A172 (cell line): ENCODE measurements at places on chromosomes 7 and 10.

GRCh38 chr10:690372-691161 lies 1.1 kb upstream of the DIP2C start:
- DNase-seq = no peak

GRCh38 chr7:35253460-35253709 lies 515 bp downstream of the TBX20 start:
- no peak for DNase-seq

DNA sequence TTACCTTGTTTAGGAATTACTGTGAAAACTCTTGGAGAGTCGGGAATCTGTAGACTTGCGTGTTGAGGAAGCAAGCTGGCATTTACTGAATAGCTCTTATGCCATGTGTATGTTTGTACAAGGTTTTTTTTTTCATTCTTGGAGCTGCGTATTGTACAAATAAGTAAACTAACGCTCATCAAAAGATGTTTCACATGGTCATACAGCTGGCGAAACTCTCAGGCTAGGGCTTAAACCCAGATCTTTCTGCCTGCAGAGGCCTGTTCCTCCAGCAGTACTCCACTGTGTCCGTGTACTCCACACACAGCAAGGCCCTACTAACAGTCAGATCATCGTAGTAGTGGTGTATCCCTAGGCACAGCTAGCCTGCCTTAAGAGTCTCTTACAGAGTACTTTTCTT lies 7.4 kb downstream of the EDRF1 start:
- DNase-seq = no peak

DNA sequence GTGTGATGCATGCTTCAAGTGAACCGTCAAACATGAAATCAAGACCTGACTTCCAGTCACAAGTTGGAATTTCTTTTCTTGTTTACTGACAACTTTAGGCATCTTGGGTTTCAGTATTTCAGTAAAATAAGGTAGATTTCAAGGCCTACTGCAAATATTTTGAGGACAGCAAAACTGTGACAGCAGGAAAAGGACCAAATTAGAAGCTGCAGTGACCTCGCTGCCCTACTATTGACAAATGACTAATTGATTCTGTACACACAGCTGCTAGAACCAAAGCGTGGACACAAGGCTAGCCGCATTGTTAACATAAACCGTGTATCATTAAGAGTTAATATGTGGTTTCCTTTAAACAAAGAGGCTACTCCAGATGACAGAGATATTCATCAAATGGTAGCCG lies 105.7 kb upstream of the SEC61G start:
- DNase-seq = no peak

- no peak for DNase-seq
Measured at GRCh38 chr7:52352013-52352981, 683.1 kb upstream of the POM121L12 start.

DNA sequence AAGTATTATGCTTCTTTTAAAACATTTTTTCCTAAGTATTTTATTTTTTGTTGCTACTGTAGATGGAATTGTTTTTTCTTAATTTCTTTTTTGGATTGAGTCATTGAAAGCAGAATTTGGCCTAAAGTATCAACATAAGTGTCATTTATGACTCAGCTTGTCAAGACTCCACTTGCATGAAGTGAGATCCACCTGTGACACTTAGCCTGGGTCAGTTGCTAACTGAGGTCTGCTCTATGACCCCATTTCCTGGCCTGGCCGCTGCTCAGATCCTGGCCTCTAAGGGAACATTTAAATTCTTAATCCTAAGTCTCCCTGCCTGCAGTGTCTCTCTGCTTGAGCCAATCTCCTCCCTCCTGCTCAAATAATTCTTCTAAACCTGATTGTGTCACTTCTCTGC lies 35.5 kb downstream of the TMEM270 start:
- DNase-seq = peak; percentile 70

DNA sequence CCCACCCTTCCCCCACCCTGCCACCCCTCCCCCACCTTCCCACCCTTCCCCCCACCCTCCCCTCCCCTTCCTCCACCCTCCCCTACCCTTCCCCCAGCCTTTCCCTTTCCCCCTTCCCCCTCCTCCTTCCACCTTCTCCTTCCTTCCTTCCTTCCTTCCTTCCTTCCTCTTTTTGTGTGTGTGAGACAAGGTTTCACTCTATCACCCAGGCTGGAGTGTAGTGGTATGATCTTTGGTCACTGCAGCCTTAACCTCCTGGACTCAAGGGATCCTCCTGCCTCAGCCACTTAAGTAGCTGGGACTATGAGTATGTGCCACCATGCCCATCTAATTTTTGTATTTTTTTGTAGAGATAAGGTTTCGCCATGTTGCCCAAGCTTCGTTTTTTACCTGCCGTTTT lies 35.2 kb downstream of the CYP17A1 start:
- no peak for DNase-seq

GRCh38 chr10:109886781-109887140 lies 36.5 kb downstream of the XPNPEP1 start:
- no peak for DNase-seq

DNA sequence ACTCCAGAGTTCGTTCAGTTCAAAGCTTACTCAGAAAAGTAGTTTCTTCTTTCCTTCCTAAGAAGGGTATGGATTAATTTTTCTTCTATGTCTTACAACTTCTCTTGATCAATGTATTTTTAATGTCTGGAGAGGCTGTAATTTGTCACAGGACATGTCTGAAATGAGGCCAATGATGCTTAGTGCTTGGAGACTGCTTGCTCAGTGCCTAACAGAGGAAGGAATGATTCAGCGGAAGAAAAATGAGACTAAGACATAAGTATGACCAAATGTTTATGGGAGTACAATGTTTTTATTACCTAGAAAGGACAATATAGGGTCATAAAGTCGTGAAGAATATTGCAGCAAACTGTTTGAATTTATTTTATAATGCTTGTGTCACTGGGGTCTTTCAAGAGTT lies 43.3 kb downstream of the GPR37 start:
- DNase-seq = no peak

GRCh38 chr10:122504610-122504950 lies 43.2 kb downstream of the HTRA1 start:
- DNase-seq = peak; percentile 75

GRCh38 chr10:55476129-55476528 lies 675.1 kb upstream of the PCDH15 start:
- no peak for DNase-seq

GRCh38 chr10:72308320-72308987 lies 34.7 kb downstream of the DDIT4 start:
- peak; percentile 92 for DNase-seq

DNA sequence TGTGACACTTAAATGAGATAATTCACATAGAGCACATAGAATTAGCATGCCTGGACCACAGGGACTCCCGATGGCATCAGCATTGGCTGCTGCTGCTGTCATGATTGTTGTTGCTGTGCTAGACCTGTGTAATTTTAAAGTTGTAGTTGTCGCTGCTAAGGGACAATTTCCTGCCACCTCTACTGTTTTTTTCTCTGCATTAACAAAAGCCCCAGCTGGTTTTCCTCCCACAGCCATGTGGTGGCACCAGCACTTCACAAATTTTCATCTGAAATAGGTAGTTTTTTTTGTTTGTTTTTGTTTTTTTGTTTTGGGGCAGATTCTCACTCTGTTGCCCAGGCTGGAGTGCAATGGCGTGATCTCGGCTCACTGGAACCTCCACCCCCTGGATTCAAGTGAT lies 25.4 kb upstream of the PRXL2A start:
- DNase-seq = peak; percentile 41

DNA sequence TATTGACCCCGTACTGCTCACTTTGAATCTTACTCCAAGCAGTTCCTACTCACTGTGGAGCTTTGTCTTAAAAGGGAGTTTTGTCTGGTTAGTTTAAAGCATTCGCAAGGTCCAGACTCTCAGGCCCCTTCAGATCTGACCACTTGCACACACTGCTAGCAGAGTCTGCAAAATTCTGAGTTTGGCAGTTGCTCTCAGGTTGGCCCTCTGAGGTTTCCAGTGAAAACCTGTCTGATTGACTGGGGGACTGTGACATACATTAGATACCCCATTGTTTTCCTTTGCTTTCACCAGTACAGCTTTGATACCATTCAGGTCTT lies 149.2 kb downstream of the XPNPEP1 start:
- no peak for DNase-seq

- no peak for DNase-seq
Measured at GRCh38 chr7:28149291-28150101, 31.1 kb downstream of the JAZF1 start.

DNA sequence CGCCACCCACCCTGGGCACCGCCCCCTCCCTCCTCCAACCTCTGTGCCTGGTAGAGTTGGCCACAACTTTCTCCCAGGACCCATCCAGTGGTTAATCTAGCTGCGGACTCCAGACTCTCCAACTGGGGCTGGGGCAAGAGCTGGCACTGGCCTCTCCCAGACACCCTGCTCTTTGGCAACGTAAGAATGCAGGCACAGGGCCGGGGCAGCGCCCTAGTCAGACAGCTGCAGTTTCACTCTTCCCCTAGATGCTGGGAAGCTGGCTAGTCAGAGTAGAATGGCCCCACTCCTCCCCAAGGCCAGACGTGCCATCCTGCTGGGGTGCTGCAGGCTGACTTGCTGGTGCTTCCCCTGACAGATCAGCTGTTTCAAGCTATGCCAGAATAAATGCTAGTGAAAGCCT lies 22.1 kb downstream of the HSPA12A start:
- peak; percentile 13 for DNase-seq

GRCh38 chr10:102523250-102524029 lies 19.7 kb downstream of the SUFU start:
- DNase-seq = no peak

GRCh38 chr7:2928613-2929311 lies 84.7 kb upstream of the GNA12 start:
- DNase-seq = no peak

- peak; percentile 49 for DNase-seq
Measured at GRCh38 chr7:51141451-51142003, 175.1 kb downstream of the COBL start.

DNA sequence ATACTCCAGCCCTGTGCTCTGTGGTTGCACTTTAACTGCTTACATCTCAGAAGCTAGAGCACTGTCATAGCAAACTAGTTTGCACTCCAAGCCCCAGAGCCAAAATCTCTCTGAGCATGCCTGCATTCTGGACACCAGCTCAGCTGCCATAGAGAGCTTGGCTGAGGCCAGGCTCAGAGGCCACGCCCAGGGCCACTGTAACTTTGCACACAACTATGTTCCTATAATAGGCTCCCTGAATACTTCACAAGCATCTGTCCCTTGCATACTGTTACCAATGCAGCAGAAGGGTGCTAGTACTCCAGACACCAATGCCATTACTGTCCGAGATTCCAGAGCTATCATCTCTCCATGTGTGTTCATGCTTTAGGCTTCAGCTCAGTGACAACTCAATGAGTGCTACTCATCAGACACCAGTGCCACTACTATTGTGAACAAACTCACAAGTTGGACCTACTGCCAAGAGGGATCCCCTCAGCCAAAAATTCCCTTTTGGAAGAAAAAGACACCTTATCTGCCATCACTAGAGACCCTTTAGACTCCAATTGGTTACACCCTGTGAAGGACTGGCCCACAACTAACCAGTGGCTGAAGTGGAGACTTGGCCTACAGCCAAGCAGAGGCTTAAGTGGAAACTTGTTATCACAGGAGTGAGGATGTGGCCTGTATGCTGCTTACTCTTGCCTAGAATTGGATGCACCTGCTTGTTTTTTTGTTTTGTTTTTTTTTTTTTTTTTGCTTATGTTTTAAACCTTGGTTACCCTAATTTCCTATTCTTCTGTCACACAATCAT lies 211.6 kb upstream of the MAGI2 start:
- DNase-seq = no peak

GRCh38 chr7:115600207-115600606 lies 430.4 kb downstream of the TFEC start:
- DNase-seq = no peak

DNA sequence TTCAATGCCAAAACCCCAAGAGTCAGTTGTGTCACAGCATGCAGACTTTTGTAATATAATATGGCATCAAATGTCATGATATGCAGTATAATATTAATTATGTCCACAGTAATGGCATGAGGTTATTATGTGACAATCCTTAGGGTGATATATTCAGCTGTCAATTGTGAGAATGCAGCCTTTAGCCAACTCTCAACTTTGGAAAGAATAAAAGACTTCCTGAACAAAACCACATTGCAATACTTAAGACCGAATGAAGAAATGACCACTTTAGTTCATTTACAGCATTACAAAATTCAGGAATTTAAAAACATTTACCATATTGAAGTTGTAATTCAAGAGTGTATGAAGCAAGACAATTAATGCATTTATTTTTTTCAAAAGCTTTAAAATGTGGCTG lies 45.4 kb downstream of the CPVL start:
- no peak for DNase-seq

DNA sequence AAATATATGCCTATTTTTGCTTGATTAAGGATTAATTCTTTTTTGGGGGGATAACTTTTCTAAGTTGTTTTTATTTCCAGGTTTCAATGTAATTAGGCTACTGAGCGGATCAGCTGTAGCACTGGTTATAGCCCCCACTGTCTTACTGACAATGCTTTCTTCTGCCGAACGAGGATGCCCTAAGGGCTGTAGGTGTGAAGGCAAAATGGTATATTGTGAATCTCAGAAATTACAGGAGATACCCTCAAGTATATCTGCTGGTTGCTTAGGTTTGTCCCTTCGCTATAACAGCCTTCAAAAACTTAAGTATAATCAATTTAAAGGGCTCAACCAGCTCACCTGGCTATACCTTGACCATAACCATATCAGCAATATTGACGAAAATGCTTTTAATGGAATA lies 1.0 kb downstream of the LRRTM3 start:
- DNase-seq = no peak

DNA sequence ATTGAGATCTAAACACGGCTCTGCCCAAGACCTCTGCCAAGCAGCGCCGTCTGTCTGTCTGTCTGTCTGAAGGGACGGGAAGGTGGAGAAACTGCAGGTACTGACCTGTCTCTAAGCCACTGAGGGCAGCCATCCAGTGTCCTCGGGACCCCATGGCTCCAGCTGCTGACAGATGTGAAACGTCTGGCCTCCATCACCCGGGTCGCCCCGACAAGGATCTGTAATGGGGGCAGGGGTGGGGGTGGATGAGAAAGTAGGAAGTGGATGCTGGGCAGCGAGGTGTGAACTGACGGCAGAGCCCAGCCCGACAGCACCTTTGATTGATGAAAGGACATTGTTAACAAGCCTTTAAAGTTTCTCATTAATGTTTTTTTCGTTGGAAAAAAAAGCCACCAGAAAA lies 193.1 kb downstream of the EBF3 start:
- no peak for DNase-seq

DNA sequence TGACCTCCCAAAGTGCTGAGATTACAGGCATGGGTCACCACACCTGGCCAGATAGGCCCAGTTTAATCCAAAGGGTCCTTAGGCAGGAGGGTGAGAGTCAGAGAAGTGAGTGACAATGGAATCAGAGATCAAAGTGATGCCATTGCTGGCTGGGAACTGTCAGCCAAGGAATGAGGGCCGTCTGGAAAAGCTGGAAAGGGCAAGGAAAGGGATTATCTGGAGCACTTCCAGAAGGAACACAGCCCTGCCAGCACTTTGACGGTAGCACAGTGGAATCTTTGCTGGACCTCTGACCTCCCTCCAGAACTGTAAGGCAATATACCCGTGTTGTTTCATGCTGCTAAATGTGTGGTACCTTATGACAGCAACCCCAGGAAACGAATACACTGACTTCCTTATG lies 11.3 kb upstream of the TAS2R40 start:
- no peak for DNase-seq
